ENCODE measurements at places on chromosomes 3 and 15.

DNA sequence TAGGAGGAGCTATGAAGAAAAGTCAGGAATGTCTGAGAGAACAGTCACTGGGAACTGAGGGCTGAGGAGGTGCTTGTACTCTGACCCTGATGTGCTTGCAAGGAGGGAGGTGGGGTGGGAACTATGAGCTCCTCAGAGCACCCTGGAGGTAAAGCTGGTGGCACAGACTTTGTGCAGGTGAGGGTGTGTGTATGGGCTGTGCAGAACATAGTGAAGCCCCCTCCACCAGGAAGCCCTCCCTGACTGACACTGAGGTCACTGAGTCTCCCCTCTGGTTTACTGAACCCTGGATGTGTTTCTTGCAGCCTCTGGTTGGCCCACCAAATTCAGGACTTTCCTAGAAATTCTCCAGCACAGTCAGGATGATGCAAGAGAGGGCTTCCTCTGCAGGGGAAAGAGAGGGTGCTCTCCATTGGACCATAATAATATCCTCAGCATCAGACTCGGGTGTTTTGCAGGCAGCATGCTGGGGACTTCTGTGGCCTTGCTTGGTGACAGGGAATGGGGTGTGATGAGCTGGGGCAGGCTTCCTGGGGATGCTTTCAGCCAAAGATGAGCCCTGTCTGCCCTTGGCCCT lies 1.5 kb upstream of the ISLR start:
- DNase-seq = no peak

DNA sequence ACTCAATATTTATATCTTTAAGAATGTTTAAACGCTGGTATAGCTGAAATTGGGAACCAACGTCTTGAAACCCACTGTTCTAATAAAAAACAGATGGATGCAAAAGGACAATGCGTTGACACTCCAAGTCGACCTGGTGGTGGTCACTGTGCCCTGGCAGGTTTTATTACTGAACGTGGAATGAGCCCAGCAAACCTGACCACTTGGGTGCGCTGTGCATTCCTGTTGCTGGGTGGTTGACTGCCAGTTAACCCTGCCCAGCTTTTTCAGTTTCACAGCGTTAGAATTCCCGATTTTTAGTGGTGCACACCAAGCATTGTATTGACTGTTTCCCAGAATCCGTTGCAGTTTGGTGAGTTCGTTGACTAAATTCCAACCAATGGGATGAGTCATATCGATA lies 384.4 kb downstream of the OCA2 start:
- no peak for DNase-seq

DNA sequence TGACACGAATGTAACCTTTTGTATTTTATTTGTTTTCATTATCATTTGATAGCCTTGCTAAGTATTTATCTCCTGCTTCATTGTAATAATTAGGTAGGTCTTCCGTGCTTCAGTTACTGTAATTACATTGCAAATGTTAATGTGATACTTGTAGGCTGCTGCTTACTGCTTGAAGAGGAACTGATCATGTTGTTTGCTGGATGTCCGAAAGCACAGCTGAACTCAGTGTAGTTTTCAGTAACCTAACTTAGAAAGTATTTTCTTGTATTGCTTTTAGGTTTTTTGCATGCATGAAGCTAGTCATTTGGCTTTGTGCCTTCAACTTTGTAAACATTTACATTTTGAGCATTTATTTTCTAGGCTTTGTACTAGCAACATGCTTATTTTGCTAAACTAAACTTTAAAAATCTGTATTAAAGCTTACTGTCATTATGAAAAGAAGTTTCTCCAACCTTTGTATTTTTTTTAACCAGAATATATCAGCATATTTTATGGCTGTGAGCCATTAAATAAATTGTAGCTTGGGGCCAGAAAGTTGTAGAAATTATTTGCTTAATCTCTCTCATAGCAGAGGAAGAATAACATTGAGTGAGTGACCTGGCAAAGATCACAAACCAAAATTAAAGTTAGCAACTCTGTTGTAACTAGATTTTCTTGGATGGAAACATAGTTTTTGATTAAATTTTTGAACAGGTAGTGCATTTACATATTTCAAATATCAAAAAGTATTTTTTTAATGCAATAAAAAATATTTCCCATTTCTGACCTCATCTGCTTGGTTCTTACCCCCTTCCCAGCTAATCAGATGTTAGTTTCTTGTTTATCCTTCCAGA lies 30.7 kb downstream of the SACM1L start:
- DNase-seq = no peak

- peak; percentile 64 for DNase-seq
Observed at GRCh38 chr3:197599089-197599765, 43.5 kb upstream of the BDH1 start.

- DNase-seq = no peak
Observed at GRCh38 chr15:39588531-39589192, 7.8 kb downstream of the THBS1 start.

GRCh38 chr15:62278534-62278933 lies 113.4 kb upstream of the C2CD4B start:
- no peak for DNase-seq

DNA sequence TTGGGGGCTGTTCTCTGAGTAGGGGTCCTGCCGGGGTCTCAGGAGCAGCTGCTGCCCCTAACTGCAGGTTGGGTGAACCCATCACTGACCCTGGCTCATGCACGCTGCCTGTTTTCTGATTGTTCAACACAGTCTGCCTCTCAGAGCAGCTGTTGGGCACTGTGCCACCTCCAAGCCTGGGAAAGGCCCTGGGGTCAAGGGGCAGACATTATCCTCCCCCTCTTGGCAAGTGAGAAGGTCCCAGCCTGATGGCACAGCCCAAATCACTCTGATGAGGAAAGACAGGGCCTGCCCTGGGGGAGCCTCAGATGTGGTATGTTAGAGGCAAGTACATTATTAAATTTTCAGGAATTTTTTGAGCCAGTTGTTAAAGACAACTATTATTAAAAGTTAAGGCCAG lies 14.1 kb upstream of the GNAT1 start:
- DNase-seq = no peak

GRCh38 chr3:2741516-2741915 lies 368.7 kb downstream of the IL5RA start:
- DNase-seq = no peak

- DNase-seq = no peak
Observed at GRCh38 chr3:174322789-174323188, 536.3 kb upstream of the NAALADL2 start.

DNA sequence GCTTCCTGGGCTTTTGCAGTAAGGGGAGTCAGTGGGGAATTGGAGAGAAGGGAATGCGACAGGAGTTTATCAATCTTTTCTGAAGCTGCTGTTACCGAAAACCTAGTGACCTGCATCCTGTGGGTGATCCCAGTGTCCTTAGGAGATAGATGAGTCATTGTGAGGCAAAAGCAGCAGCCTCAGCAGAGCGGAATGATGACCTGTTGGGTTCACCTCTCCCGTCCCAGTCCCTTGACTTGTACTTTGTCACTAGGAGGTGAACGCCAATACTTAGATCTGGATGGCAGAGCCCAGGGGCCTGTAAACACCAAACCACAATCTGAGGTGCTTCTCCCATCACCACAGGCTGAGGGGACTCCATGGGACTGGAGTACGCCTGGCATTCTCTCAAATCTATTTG lies 17.9 kb downstream of the CDAN1 start:
- no peak for DNase-seq

DNA sequence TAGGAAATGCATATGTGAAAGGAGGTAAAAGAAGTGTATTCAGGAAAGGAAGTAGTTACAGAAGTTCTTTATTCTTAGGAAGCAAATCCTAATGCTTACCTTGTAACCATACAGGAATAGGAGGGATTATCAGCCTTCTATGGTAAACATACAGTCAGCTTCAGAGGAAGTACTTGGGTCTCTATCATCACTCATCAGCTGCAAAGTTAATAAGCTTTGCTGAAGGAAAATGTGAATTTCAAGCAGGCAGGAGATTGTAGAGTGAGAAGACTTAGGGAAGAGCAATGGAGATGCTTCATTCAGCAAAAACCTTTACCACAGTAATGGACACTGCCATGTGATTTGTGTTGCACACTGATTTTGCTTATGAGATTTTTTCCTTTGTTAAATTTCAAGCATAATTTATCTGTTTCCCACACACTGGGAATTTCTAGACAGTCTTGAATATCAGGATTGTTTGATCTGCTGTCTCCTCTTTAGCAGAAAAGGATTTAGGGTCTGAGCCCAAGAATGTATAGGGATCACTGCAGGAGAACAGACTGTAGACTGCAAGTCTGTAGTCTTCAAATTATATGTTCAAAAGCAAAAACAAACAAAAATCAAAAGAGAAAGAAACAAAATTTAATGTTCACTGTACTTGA lies 150.8 kb downstream of the ZNF609 start:
- DNase-seq = no peak

GRCh38 chr15:77866596-77867125 lies 210.8 kb downstream of the TBC1D2B start:
- no peak for DNase-seq

DNA sequence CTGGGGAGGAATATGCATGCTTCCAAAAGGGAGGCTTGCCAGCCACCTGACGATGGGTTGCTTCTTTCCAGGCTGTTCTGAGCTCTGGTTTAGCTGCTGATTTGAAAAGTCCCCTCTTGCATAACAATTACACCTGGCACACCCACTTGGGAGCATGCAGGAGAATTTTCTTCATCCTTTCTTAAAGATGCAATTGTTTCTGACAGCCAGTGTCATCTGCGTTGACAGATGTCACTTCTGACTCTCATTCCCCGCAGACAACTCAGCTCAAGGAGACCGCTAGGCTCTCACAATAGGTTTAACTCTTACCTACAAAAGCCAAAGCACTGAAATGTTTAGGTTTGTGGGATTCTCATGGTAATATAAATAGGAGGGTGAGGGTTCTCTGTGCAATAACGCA lies 185.6 kb upstream of the SYNPR start:
- DNase-seq = no peak

GRCh38 chr15:73081321-73081958 lies 29.2 kb downstream of the NEO1 start:
- DNase-seq = peak; percentile 47

- DNase-seq = no peak
Observed at GRCh38 chr3:14969671-14970070, 22.3 kb downstream of the NR2C2 start.

DNA sequence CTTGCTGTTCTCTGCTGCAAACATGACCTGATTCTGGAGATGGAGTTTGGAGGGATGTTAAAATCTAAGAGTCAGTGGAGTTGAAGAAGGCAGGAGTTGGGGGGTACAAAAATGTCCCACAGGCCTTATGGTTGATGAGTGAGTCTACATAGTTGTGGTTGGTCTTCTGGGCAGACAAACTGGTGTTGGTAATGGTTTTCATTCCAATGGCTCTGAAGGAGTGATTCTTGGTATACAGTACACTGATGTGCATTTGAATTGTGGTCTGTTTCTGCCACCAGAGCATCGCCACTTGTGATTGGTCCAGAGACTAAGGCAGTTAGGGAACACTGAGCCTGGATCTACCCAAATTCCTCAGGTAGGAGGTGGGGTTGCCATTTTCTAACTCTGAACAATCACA lies 514.1 kb upstream of the CFAP20DC start:
- no peak for DNase-seq

- no peak for DNase-seq
Observed at GRCh38 chr3:37903734-37904133, 42.1 kb downstream of the CTDSPL start.

DNA sequence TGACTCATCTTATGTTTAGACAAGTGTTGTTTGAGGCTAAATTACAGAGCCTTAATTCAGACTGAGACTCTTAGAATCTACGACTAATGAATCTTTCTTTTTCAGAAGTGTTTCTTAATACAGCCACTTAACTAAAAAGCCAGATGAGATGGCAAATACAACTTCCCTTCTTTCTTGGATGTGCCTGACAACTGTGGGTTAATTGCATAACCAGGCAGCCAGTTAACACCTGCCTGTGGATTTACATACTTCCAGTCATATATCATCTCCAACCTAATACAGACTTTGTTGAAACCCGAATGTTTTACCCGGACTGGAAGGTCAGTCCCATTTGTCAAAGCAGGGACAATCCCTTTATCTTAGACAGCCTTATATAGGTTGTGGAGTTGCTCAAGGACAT lies 297.6 kb downstream of the VPS13C start:
- no peak for DNase-seq

GRCh38 chr15:35139822-35140221 lies 54.7 kb upstream of the NANOGP8 start:
- no peak for DNase-seq

- no peak for DNase-seq
Observed at GRCh38 chr3:160372780-160373179, 26.2 kb downstream of the IFT80 start.
